ENCODE measurements at places on chromosomes 1 and 21.
A peak's percentile ranks its signal among the peaks of the same experiment; 100 is the strongest.

- no peak for DNase-seq
These were observed 55.2 kb downstream of the RNF187 start for GRCh38 chr1:228542376-228542775.

- no peak for DNase-seq
These were observed 126.5 kb downstream of the KCNN3 start for GRCh38 chr1:154743526-154744036.

- no peak for DNase-seq
These were observed 8.5 kb upstream of the TTC22 start for GRCh38 chr1:54809496-54810074.

DNA sequence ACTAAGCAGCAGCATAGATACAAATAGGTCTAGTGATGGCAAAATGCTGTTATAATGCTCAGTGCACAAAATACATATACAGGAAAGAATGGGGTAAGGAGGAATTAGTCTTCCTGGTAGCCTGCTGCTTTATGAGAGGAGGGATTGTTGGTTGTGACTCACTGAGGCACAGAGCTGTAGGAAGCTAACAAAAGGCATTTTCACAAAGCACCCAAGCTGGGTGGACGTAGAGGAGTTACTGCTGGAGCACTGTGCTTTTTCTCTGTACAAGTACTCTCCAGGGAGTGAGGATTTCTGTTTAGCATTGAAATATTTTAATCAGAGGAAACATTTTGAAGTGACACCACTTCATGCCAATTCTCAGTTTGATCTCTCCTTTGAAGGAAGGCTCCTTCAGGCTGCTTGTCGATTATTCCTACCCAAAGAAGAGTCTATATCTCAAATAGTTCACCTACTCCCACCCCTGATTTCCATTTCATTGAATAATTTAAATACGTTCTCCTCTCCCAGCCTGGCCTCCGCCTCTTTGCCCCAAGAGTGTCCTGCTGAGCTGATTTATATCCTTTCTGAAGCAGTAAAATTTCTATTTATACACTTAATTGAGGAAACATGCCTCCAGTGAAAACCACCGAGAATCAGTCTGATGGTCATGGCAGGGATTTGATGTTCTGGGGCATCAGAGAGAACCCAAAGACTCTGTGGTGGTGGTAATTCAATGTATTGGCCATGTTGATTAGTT lies 271.9 kb downstream of the HHAT start:
- DNase-seq = no peak

DNA sequence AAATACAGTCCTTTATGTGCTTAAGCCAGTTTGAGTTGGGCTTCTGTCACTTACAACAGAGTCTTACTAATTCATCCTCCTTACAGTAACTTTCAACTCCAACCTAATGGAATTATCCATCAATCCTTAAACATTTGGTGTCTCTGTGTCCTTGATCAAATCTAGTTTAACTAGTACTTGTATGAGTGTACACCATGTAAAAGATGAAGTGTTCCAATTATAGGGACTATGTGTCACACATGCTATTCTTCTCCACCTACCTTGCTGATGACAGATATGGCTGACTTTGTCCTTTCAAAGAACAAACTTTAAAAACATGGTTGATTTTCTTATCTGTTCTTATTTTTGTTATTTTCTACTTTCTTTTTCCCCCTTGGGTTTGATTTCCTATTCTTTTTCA lies 60.4 kb upstream of the NBPF3 start:
- DNase-seq = no peak

DNA sequence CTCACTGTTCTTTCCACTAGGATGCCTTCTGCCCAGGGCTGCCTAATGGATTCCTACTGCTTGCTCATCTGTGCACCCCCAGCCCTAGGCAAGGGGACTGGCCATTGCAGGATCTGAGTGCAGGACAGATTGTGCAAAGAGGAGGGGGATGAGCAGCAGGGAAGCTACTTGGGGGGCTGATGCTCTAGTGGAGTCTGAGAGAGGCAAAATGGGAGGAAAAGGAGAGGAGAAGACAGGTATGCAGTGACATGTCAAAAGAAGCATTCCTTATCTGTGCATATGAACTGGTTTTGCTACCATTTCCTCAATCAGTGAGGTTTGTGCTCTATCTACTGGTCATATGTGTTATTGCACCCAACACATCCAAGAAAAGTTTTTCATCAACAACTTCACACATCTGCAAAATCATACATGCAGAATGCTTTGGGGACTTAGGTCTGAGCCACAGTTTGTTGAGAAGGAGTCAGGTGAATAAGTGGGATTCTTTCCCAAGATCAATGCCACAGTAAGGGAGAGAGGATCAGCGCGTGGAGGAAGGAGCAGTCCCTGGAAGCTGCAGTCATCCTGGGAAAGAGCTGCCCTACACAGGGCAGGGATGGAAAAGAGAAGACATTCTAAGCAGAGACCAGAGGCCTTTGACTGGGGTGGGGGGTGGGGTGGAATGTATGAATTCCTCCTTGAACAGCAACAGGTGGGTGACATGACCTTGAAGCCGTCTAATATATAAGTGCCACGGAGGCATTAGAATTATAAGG lies 14.4 kb downstream of the SLC5A9 start:
- no peak for DNase-seq

GRCh38 chr1:15328351-15329103 lies 81.2 kb upstream of the EFHD2 start:
- DNase-seq = peak; percentile 67

GRCh38 chr1:54743416-54744226 lies 20.7 kb downstream of the PARS2 start:
- DNase-seq = no peak

DNA sequence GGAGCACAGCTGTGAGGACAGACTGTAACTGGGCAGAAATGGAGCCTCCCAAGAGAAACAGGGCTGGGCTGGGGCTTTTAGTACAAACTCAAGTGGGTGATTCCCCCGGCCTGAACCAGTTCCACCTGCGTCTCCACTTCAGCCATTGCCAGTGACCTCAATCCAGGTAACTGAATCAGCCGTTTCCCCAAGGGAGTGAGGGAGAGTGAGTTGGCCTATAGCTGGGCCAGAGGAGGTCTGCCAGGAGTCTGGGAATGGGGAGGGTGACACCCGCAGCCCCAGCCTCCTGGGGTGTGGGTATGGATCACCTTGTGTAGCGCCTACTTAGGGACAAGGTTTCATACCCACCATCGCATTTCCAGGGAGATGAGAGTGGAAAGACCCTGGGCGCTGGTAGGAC lies 8.5 kb downstream of the SLC26A9 start:
- no peak for DNase-seq

- DNase-seq = no peak
These were observed 7.6 kb downstream of the ZBTB48 start for GRCh38 chr1:6587261-6588005.

- peak; percentile 19 for DNase-seq
These were observed 773 bp downstream of the CNST start for GRCh38 chr1:246566813-246567645.

- no peak for DNase-seq
These were observed 10.4 kb upstream of the TMEM9 start for GRCh38 chr1:201164645-201165044.

DNA sequence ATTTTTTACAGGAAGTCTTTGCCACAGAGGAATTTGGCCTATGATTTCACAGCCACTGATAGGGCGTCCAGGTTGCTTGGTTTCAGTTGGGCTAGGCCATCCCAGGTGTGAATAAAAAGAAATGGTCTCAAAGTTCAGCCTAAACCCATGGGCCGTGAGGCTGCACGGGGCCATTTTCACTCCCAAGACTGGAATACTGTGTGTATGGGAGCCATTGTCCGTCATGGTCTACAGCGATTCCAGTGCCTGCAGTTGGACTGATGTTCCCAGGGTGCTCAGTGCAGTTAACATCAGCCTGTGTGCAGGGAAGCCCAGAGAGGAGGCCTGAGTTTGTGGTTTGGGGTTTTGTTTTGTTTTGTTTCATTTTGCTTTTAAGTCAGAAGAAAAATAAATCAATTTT lies 133.2 kb downstream of the ADSS2 start:
- no peak for DNase-seq

DNA sequence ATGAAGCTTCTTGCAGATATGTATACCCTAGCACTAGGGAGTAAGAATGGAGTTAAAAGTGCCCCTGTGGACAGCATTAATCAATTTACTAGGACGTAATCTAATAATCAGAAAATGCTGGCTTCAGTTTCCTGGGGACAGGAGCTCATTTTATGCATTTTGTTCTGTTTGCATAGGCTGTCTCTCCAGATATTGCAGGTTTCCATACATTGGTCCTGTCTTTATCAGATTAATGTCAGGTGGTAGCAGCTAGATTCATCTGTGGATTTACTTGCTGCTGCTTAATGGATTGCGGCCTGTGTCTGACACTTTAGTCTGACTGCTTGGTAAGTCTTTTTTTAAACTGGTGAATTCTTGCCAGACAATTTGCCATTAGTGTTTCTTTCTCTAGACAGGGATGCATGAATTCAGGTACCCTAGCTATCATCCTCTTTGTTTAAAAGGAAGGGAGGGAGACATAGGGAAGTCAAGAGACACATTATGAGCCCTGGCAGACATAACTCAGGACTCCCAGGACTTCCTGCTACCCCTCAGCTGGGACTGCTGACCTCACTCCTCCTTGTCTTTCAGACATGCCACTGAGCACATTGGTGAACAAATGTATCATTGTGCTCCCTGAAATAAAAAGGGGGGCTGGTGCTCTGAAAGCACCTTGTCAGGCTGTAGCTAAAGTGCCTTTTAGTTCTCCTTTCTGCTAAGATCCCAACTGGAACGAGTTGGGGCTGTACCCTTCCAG lies 47.7 kb downstream of the NOS1AP start:
- DNase-seq = no peak

- no peak for DNase-seq
These were observed 54.1 kb downstream of the RUNX1 start for GRCh38 chr21:34994766-34995631.

DNA sequence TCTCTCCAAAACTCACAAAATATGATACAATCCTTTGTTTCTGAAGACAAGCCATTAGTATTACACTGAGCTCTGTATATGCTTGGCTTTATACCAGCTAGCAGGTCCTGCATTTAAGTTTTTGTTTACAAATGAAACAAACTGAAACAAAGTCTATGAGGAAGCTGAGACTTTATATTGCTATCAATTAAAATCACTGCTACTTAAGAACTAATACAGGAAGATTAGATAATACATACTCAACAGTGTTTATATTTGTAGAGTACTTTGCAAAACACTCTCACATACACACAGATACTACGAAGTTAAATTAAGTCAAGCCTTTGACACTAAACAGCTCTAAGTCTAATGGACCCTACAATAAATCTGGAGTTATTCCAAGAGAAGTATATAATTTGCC lies 247.4 kb downstream of the CRB1 start:
- no peak for DNase-seq

DNA sequence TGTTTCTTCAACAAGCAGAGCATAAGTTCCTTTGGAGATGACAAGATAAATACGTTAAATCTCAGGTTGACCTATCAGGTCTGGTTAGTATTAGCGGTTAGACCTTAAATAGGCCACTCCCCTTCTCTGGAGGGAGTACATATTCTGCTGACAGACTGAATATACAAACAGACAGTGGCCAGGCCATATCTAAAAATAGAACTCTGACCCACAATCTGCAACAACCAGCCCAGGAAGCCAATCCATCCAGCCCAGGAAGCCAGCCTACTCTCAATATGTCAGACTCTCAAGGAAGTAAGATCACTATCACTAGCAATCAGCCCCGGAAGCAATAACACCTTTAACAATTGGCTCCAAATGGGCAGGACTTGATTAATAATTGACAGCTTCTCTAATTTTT lies 6.7 kb downstream of the IL20 start:
- DNase-seq = no peak

- peak; percentile 29 for DNase-seq
These were observed 25.2 kb upstream of the AGO1 start for GRCh38 chr1:35857830-35858229.

DNA sequence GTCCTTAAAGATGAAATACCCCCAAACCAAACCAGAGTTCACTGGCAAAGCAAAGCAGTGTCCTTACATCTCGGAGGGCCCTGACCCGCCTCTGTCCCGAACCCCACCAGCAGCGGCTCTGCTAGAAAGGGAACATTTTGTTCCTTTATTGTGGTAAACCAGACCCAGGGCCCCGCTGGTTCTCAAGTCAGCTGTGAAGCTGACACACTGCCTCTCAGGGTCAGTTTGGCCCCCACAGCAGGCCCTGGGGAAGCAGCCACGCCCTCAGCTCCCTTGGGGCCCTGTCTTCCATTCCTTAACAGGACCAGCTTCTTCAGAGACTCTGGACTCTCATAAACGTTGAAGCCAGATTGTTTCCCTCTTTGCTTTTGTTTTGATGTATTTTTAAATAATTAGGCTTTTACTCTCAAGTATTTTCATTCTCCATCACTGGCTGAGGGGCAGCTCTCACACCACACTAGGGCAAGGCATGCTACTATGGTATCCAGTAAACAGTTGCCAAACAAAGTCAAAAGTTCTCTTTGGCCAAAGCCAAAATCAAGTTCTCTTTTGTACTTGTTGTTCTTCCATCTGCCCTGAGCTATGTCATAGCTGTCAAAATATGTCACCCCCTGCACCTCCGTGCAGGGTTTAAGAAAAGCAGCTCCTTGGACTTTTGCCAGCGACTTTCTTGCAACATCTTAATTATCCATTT lies 61.1 kb upstream of the ANGPTL1 start:
- DNase-seq = no peak

- no peak for DNase-seq
These were observed 168.8 kb downstream of the ZSCAN20 start for GRCh38 chr1:33641104-33641830.

GRCh38 chr1:46197964-46198811 lies at the start of gene POMGNT1:
TSS of gene POMGNT1 (minus strand) at chr1:46198434. CDS start at chr1:46197821, 613 bp downstream.
- DNase-seq = peak; percentile 26

DNA sequence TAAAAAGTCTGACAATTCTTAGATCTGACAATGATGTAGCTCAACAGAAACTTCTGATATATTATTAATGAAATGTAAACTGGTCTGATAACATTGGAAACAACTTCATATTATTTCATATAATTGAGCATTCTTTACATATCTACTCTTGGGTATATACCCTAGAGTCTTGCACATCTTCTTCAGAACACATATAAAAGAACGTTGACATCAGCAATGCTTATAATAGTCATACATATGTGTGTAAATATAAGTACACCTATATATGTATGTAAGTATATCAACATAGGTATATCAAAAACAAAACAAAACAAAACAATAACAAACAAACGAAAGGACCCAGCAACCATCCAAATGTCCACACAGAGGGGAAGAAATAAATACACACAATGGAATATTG lies 38.4 kb downstream of the NRIP1 start:
- no peak for DNase-seq

DNA sequence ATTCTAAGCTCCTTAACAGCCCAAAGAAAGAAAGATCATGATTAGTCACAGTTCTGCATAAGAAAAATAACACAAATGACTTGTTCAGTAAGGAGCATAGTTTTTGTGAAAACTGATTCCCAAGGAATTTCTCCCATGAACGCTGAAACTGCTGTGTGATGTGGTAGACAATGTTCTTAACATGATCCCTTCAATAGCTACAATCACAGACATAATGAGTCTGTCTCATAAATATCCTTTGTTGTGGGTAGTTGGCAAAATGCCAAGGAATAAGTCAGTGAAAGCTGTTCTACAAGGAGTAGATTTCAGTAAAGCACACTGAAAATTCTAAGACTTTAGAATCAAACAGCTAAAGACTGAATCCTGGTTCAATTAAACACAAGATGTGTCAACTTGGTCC lies 404.8 kb downstream of the HLX start:
- DNase-seq = no peak

- no peak for DNase-seq
These were observed 32.4 kb downstream of the PSMG1 start for GRCh38 chr21:39150877-39151276.
